SHP77 (cell line): ENCODE measurements at places on chromosomes 2 and 18.

DNA sequence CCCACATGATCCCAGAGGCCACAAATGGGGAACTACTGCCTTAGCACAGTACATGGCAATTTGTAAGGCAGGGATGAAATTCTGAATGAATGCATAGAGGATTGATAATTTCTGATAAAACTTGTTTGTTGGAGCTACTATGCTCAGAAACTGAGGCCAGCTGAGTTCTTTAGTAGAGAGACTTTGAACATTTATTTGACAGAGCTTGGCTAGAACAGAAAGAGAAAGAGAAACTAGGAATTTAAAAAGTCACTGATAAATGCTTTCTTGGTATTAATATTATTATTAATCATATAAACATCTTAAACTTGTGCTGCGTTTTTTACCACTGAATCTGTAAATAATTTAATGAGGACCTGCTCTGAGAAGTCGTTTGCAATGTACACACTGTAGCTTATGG is 923.7 kb upstream of the CNTNAP5 start:
- no peak for DNase-seq

GRCh38 chr2:225040856-225041206 is 1.4 kb downstream of the DOCK10 start:
- no peak for DNase-seq

DNA sequence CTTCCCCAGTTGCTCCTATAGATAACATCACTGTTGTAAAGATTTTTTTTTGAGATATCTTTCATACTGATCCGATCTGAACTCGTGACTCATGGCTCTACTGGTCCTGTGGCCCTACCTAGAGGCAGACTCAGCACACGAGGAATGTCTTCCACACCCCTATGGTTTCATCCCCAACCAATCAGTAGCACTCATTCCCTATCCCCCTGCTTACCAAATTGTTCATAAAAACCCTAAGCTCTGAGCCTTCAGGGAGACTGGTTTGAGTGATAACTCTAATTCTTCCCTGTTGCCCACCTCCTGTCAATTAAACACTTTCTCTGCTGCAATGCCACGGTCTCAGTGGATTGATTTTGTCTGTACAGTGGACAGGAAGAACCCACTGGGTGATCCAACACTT is 4.2 kb upstream of the SAP130 start:
- no peak for DNase-seq

GRCh38 chr18:69887256-69887655 is 60.4 kb downstream of the CD226 start:
- DNase-seq, result no peak

GRCh38 chr2:234095301-234095700 is 44.8 kb downstream of the SPP2 start:
- no peak for DNase-seq
